ENCODE measurements at places on chromosomes 1 and 21.
A peak's percentile ranks its signal among the peaks of the same experiment; 100 is the strongest.

DNA sequence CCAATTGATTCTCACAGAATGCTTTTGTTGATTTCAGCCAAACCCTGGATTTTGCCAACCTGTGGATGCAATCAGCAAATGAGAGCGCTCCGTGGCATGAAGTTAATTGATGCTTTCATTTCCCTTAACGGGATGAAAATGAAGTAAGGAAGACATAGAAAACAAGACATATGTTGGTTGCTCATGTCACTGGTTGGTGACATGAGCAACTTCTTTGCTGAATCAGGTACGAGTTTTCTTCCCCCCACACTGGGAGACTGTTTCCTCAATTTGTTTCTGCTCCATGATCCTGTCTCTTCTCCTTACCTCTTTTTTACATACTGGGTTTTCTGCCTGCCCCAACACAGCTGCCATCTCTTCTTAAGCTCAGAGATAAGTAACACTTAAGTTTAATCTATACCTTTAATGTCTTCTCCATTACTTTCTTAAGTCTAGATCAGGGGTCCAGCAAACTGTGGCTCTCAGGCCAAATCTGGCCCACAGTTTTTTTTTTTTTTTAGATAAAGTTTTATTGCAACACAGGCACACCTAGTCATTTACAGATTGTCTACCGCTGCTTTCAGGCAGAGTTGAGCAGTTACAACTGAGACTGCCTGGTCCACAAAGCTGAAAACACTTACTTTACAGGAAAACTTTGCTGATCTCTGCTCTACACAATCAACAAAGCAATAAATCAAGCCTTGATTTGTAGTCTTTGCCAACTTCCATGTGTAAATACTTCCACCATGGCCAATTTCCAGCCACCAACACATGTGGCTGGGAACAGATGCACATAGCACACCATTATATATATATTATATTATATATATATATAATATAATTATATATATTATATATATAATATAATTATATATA, 13.3 kb downstream of the GPR157 start:
- DNase-seq, result peak; percentile 14

DNA sequence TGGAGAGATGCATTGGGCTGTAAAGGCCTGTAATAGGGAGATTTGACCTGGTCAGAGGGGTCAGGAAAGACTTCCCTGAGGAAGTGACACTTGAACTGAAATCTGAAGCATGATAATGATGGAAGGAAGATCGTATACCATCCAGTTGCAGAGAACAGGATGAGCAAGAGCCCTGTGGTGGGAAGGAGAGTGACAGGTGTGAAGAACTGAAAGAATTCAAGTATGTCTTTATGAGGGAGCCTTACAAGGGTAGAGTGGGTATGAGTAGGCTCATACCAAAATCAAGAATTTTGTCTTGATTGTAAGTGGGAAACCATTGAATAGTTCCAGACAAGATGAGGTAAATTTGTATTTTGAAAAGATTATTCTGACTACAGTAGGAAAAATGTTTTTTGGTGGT, 129.4 kb downstream of the RASAL2 start:
- no peak for DNase-seq

DNA sequence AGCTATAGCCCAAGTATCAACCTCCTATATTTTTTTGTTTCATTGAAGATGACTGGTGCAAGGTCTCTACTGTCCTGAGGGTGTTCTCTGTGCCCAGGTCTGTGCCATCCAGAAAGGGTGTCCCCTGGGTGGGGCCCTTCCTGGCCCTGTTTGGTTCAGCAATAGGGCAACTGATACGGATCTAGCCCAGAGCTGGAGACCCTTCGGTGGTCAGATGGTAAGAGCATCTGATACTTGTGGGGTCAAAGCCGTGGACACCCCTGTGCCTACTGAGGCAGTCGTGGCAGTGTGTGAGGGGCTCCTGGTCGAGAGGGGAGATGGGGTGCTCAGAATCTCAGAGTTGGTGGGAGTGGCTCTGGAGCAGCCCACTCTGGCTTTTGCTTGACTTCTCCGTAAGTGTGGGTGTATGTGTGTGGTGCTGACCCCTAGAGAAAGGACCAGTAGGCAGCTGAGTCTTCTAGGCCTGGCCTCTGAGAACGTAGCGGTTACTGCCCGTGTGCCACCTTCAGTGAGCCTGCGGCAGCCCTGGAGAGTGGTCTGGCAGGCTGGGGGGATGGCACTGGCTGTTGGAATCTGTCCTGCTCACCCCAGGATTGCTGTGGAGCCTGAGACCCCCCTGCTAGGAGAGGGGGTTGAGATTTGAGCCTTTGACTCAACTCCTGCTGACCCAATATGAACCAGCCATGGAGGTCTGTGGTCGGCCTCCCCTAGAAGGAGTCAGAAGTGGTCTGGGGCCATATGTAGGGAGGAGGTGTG, 2.7 kb downstream of the AMPD2 start:
- no peak for DNase-seq

GRCh38 chr1:38113159-38113666, 66.6 kb upstream of the POU3F1 start:
- no peak for DNase-seq

DNA sequence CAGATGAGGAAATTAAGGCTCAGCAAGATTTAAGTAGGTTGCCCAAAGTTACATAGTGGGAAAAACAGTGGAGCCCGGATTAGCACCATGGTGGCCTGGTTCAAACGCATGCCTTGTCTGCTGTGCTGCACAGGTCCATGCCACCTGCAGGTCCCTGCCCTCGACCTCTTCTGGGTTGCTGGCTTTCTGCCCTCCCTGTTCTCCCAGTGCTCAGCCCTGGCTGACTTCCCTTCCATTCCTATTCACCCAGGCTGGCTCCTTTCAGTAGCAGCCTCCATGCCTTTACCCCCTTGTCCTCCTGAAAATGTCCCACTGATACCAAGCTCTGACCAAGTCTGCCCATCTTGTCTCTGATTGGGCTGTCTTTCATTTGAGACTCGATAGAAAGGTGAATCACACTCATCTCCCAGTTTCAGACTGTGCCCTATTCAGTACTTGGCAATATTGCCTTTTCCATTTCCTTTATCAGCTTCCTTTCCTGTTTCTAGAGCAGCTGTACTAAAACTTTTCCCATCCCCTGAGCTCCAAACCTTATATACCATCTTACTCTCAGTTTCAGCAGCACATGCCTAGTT, 75.8 kb downstream of the ST3GAL3 start:
- no peak for DNase-seq

DNA sequence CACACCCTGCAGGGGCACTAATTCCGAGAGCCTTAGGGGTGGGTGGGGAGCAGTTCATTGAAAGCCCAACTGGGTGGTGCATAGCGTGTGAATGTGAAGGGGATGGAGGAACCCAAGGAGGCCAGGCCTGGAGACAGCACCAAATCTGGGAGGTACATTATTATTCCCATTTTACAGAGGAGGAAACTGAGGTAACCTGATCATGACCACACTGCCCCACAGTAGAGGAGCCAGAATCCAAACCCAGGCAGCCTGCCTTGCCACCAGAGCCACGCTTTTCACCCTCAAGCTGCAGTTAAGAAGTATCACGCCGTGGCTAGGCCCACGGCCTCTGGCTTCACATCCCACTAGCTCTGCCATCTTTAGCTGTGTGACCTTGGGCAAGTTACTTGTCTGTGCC, 633 bp upstream of the BSND start:
- no peak for DNase-seq

DNA sequence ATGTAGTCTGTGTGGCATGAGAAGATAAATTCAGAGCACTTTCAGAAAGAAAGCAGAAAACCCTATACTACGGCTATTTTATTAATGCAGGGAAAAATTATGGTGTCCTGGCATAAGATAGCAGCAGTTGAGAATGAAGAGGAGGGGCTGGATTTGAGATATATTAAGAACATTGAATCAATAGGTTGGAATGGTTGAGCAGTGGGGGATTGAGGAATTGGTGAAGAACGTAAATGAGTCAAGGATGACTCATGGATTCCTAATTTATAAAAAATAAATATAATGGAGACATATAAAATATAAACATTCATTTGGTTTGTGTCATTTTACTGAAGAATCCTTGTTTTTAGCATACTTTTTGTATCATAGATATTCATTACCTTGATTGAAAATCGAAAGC, 234.3 kb upstream of the ADAMTS5 start:
- peak; percentile 74 for DNase-seq

DNA sequence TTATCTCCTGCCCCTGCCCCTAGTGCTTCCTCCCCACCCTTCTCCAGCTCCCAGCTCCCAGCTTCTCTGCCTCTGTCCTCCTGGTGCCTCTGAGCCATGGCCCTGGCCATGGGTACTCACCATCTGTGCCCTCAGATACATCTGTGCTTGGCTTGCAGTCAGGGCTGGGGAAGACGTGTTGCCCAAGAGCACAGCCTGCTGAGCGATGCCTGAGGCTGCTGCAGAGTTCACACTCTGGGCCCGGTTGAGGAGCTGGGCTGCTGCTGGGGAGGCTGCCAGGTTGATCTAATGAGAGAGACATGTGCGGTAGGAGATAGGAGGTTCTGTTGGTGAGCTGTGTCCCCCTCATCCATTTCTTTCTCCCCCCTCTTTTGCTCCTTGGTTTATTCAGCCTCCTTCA, 49.4 kb upstream of the A3GALT2 start:
- DNase-seq, result peak; percentile 84

DNA sequence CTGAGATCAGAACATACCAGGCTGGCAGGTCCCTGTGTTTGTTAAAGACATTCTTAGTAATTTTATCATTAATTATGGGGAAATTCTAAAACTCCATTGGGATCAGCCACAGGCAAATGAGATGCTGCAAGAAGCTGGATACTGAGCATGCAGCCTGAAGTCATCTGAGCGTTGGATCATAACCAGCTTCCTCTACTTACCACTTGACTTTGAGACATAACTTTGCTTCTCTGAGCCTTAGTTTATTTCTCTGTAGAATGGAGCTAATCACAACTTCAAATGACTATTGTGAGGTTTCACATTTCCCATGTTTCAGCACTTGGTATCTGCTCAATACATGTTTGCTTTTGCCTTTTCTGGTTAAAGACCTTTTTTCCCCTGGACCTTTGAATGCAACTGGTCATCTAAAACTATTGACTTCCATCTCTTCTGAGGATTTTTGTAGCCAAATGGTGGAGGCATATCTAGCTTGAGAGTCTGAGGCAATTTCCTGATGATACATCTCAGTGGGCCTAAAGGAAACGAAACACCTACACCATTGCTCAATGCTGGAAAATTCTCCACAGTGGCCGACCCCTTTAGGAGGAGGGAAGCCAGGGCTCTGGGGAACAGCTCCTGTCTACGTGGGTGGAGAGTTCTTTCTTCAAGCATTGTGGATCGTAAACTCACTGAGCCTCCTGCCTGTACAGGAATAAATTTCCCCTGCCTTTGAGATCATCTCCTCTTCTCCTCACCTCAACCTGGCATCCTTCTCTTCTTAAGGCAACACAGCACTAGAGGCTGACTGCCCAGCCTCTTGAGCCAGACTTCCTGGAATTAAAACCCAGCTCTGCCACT, 109.1 kb upstream of the HOOK1 start:
- DNase-seq, result peak; percentile 63

GRCh38 chr21:31293986-31294385, 50.1 kb downstream of the TIAM1 start:
- peak; percentile 82 for DNase-seq
